Lower leg skin (tissue), 4 donors: ENCODE measurements at places on chromosomes 5 and 9. TPM values are rescaled to one million over a fixed set of nuclear protein-coding genes. Genes with fewer than 3 reads are reported as not detected.
A peak's percentile ranks its signal among the peaks of the same experiment; 100 is the strongest.

- DNase-seq = no peak
Measured at GRCh38 chr9:32334112-32334511, 50.3 kb upstream of the ACO1 start.

DNA sequence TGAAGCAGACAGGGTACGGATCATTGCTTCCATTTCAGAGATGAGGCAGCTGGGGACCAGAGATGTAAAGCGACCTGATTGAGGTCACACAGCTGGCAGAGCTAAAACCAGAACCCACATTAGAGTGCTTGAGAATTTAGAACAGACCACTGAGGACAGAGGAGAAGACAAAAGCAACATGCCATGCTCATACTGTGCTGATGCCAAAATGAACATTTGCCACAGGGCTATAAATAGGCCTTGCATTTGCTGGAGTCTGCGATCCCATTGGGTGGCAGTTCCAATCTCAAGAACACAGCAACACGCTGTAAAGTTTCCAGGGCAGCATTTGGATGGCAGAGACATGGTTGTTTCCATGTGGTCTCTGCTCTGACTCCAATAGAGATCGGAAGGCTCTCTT is 222.4 kb upstream of the TBC1D2 start:
- peak; percentile 13 for DNase-seq

DNA sequence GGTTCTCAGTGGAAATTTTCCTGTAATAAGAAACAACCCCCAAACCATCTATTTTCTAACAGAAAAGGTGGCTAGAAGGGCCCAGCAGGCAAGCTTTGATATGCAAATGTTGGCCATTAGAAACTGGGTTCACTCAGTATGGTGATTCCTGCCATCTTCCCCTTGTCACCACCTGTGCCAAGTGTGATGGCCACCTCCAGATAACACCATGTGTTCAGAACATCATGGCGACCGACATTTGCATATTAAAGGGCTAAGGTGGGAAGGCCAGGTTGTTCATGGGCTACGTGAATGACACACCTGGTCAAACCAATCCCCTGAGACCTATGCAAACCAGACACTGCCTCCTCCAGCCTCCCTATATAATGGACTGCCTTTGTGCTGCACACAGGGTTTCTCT is 20.4 kb downstream of the FOXE1 start:
- DNase-seq = peak; percentile 4

DNA sequence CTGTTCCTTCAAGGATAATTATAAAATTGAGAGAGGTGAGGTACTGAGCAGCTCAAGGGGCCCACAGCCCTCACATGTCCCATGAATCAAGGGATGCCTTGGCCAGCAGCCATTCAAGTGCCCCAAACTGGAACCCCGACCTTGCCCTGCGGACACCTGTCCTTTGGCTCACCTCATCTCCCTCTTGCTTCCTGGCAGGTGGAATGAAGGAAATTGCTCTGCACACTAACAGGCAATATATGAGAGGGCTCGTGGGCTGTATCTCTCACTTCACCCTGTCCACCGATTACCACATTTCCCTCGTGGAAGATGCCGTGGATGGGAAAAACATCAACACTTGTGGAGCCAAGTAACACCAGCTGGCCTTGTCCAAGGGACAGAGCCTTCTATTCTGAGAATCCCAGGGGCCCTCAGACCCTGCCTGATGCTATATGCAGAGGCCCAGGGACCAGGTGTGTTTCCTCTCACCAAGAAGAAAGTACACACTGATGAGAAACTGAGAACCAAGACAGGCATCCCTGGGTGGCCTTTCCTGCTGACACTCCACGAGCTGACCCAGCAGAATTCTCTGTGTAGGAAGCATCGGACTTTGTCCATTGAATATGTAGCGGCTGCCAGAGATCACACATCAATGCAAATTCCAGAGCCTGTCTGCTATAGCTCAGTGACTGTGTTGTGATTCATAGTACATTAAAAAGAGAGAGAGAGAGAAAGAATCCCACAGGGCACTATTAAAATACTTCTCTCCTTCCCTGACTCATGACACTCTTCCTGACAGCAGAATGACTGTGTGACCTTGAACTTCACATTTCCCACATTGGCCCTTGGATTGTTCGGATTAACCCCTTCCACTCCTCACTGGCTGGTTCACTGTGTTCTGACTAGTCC is 92.6 kb downstream of the LIFR start:
- no peak for DNase-seq

- no peak for DNase-seq
Measured at GRCh38 chr5:43683884-43684471, 81.0 kb downstream of the NNT start.

- peak; percentile 75 for DNase-seq
Measured at GRCh38 chr5:133220851-133221674, 169.2 kb downstream of the HSPA4 start.

DNA sequence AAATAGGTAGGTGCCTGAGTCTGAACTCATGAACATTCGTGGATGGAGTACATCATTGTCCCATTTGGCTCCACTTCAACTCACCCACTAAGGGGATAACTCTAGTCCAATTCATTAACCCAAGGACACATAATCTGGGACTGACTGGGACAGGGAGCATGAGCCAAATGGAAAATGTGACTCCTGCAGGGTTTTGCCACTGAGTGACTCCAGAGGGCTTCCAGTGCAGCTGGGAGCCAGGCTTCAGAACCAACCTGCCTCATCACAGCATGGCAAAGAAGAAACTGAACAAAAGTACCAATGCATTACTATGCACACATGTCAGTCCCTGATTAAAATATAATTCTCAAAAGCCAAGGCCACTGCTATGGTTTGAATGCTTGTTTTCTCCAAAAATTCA is 159.7 kb upstream of the SNX2 start:
- DNase-seq = no peak

DNA sequence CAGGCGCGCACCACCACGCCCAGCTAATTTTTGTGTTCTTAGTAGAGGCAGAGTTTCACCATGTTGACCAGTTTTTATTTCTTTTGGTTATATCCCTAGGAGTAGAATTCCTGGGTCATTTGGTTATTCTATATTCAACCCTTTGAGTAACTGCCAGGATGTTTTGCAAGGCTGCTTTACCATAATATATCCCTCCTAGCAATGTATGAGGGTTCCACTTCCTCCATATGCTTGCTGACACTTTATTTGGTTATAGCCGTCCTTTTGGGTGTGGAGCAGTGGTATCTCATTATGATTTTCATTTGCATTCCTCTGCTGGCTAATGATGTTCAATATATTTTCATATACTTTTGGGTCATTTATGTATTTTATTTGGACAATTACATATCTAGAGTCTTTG is 81.2 kb downstream of the RAB24 start:
- no peak for DNase-seq

DNA sequence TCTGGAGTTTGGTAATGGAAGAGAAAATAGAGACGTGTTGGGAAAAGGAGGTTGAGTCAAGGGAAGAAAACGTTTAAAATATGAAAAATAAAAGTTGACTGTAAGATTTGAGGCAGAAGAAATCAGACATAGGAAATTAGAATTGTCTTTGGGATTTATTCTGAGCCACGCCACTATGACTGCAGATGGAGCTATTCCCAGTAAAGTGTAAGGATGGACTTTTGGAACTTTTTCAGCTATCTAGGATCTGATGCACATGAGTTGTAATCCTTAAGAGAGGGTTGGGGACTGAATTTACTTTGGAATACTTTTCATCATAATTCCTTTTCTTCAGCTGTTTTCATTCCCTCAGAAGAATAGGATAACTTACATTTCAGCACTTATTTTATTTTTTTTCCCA is 336.7 kb downstream of the FAM170A start:
- no peak for DNase-seq

- DNase-seq = no peak
Measured at GRCh38 chr5:103037673-103038455, 82.1 kb downstream of the GIN1 start.

DNA sequence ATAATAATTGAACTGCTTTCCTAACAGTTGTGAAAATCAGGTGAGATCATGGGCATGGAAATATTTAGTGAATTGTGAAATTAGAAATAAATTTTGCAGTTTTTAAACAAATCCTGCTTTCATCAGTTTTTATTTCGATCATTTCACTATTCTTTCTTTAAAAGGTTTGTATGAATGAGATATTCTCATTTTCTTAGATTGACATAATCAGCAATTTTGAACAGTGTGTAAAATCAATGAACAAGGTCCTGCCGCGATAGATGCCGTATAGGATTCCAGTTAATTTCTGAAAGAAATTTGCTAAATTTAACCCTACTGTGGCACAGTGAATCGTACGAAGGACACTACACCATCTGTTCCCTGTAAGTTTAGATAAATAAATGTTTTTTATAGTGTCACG is 7.5 kb downstream of the RAD23B start:
- DNase-seq = no peak

GRCh38 chr9:3732077-3733038 is 206.6 kb upstream of the RFX3 start:
- DNase-seq = no peak

GRCh38 chr9:137985637-137986071 is 108.1 kb downstream of the CACNA1B start:
- no peak for DNase-seq

DNA sequence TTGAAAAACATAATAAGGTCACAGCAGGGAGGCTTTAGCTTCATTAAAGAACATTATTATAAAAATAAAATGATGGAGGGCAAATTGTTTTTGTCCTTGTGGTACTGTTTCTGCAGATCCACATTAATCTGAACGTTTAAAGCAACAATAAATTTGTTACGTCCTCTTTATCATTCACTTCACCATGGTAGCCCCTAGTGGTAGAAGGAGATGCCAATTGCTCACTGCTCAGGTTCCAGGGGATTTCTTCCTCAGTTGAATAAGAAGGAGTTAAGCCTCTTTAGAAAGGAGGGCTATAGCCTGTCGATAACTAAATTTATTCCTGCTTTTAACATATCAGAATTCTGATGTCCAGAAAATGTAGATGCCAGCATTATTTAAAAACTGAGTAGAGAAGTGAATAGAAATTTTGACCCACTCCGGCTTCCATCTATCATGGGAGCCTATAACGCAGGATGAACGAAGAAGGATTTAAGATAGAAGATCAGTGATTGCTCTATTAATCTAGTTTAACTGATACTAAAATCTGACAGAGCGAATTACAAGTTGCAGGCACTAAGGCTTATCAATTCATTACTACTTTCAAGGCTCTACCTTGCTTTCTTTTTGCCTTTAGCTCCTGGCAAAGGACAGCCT is 692.3 kb downstream of the PTPRD start:
- DNase-seq = no peak

Gene HACD4
- 3.8 TPM for total RNA-seq

Gene AHRR
- 7.8 TPM for total RNA-seq

Gene TEX48
- not detected for total RNA-seq

Gene SLC25A2
- not detected for total RNA-seq

Gene FOXD4L6
- not detected for total RNA-seq

Gene MRPL36
- 45.3 TPM for total RNA-seq

Gene MYMK
- total RNA-seq = not detected

Gene CDKN2B-AS1
- not detected for total RNA-seq

Gene PCDHB3
- total RNA-seq = 1.0 TPM
